SHP77 (cell line): ENCODE measurements at places on chromosomes 2 and 18.

DNA sequence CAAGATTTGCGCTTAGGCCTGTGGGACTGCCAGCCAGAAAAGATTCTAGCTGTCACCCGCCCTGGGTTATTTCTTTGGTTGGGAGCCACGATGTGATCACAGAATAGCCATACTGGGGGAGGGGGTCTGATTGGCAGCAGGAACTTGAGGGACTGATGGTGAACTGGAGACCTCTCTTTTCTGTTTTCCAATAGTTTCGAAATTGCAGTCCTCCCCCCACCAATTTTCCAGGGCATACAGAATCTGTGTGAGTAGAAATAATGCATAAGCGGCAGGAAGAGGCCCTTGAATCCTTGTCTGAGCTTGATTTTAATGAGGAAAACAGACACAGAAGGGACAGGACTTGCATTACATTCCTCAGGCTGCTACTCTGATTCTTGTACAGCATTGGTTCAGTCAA, 2.2 kb upstream of the POLR2D start:
- no peak for DNase-seq

GRCh38 chr2:204046145-204046544, 109.6 kb downstream of the ICOS start:
- DNase-seq: no peak

DNA sequence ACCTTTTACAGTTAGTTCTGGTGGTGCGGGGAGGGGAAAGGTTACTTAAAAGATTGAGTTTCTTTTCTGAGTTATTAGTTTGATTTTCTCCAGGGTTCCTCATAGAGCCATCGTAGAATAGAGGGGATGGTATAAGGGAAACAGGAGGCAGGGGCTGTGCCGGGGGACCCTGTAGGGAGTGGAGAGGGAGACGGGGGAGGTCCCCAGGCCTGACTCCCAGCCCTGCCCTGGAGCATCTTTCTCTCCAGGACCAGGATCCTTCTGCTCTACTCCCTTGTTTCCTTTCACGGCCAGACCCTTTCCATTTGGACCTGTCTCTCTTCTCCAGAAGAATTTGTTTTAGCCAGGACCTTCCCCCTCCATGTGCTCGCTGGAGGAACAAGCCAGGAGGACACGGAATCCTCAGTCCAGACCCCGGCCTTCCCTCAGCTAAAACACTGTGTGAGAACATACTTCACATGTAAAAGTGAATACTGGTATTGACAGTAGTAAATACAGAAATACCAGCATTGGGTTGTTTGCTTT, 35.4 kb downstream of the DGKD start:
- DNase-seq: no peak

DNA sequence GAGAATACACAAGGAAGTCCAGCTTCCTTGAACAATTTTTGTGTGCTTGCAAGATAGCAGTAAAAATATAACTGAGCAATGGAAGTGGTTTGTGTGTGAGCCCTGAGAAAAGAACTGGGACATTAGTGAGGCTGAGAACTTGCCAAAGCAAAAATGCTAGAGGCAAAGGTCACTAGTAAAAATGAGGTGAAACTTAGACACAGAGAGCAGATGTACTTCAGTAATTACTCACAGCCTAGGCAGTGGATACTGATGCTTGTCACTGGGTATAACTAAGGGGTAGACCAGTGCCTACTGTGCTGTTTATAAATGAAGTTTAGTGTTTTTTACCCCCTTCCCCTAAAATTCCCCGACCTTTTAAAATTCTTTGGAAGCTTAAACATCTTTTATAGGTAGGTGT, 450.1 kb downstream of the LPIN1 start:
- no peak for DNase-seq

DNA sequence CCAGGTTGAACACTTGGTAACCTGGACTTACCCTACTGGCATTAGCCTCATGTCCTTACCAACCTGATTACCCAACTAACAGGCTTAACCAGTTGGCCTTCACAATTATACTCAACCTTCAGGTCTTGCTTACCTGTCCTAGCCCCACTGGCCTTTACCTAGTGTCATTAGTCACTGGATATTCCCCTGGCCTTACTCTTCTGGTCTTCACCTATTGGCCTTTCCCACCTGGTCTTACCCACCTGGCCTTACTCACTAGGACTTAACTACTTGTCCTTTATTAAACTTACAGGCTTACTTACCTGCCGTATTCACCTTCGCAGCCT, 131.1 kb upstream of the ZSWIM2 start:
- DNase-seq: no peak

GRCh38 chr18:80169607-80170006, 60.5 kb downstream of the ADNP2 start:
- no peak for DNase-seq

DNA sequence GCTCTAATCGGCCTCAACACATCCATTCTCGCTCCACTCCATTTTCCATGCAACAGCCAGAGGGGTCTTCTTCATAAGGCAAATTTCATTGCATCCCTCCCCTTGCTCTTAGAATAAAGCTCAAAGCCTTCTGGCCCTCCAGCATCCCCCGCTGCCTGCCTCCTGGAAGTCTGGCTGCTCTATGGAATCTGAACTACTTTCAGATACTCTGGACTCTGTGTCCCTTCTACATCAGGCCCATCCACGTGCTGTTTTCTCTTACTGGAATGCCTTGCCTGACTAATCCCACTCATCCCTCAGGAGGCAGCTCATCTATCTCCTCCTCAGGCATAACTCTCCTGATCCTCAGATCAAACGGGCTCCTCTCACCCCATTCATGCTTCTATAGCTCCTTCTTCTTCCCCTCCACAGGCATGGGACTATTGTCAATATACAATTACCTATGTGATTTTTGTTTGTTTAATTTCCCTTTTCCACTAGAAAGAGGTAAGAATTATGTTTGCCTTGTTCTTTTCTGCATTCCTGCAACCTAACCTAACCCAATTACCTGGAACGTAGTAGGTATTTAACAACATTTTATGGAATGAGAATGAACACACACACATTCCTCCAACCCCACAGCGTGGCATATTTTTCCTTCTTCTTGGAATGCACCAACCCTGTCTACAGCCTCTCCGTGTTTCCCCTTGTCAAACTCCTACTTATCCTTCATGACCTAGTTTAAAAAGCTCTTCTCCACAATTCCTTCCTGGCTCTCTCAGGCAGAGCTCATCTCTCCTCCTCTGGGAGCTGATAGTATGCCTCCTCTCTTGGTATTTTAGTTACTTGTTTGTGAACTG, 49.5 kb downstream of the LBH start:
- no peak for DNase-seq

GRCh38 chr2:29147963-29148362, 32.7 kb downstream of the CLIP4 start:
- no peak for DNase-seq

DNA sequence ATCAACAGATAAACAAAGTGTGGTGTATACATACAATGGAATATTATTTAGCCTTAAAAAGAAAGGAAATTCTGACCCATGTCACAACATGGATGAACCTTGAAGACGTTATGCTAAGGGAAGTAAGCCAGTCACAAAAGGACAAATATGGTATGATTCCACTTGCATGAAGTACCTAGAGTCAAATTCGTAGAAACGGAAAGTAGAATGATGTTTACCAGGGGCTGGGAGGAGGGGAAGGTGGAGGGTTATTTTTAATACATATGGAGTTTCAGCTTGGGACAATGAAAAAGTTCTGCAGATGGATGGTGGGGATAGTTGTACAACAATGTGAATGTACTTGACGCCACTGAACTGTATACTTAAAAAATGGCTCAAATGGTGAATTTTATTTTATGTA, 3.3 kb upstream of the DES start:
- no peak for DNase-seq

DNA sequence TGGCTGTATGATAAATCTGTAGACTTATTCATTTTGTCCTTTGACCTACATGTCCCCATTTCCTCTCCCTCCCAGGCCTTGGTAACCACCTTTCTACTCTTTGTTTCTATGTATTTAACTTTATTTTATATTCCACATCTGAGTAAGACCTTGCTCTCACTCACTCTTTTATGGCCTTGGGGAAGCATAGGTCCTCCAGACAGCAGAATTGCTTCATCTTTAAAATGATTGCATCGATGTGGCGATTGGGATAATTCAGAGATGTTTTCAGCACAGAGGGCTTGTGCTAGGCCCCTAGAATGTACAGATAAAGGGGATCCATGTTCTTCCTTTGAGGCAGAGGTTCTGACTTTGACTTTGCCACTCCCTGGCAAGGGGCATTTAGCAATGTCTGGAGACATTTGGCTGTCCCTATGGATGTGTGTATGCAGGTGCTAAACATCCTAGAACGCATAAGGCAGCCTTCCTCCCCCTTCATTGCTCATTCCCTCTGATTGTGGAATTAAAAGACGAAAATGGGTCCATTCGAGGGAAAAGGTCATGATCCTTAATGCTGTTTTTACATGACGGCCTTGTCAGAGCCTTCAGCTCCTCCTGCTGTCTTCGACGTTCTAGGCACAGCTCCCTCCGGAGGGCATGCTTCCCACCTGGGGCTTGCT, 1.2 kb upstream of the GPR39 start:
- DNase-seq: no peak

DNA sequence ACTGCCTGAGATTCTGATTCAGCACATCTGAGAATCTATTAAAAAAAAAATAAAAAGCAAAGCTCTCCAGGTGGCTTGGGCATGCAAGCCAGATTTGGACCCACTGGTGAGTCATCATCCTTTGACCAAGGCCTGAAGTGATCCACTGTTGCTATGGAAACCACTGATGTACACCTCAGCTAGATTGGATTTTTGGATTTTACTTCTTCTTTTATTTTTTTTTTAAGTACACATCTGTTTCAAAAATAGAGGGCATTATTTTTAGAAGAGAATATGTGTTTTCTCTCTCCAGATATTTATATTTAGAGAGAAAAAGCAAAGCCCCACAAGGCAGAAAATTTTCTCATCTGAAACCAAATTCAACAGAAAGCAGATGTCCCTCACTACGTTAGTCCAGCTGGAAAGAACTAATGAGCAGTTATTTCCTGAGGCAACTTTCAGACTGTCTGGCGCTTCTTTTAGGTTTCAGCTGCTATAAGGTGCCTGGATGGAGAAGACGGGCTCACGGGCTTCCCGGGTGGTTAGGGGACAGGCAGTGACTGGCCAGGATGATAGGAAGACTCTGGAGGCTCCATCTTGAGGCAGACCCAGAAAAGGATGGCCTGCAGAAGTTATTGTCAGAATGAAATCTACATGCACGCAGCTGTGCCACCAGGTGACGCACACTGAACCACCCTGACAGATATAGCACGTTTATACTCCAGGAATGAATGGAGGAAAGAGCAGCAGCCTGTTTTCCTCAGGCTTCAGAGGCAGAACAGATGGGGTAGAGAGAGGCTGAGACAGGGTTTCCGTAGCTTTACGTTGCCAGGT, 50.5 kb downstream of the MRPL35 start:
- peak; percentile 83 for DNase-seq

GRCh38 chr2:106185475-106186184, 8.5 kb downstream of the UXS1 start:
- no peak for DNase-seq

GRCh38 chr2:47254464-47254863, 99.4 kb upstream of the STPG4 start:
- DNase-seq: no peak

DNA sequence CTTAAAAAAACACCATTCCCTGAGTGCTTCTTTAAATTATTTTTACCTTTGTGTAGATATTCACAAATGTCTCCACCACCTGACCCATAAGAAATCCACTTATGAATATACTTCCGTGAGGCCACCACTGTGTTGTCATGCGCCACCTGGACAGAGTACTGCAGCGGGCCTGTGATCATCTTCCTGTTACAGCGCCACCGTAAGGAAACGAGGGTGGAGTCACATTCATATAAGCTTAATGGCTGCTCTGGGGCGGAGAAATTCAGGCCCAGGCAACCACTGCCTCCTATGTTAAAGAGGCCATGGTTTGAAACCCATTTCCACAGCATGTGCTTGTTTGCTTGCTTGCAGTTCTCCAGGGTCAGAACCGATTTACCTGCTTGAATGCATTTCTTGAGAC, 17.7 kb downstream of the PLA2R1 start:
- no peak for DNase-seq

DNA sequence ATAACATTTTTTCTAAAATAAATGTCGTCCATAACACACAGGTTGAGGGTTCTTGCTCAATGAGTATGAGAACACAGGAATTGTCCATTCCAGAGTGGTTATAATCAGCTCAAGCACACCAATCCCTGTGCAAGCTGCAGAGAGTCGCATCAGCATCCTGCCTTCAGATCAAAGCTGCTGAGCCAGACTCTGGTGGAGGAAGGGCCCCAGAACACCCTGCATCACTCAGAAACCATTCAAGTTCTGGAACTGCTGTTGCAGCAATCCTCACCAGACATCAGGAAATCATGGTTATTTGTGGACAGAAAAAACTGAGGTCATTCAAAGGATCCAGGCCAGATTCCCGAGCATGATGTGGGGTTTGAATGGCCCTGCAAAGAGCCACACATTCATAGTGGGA, 44.5 kb downstream of the DNER start:
- DNase-seq: no peak

DNA sequence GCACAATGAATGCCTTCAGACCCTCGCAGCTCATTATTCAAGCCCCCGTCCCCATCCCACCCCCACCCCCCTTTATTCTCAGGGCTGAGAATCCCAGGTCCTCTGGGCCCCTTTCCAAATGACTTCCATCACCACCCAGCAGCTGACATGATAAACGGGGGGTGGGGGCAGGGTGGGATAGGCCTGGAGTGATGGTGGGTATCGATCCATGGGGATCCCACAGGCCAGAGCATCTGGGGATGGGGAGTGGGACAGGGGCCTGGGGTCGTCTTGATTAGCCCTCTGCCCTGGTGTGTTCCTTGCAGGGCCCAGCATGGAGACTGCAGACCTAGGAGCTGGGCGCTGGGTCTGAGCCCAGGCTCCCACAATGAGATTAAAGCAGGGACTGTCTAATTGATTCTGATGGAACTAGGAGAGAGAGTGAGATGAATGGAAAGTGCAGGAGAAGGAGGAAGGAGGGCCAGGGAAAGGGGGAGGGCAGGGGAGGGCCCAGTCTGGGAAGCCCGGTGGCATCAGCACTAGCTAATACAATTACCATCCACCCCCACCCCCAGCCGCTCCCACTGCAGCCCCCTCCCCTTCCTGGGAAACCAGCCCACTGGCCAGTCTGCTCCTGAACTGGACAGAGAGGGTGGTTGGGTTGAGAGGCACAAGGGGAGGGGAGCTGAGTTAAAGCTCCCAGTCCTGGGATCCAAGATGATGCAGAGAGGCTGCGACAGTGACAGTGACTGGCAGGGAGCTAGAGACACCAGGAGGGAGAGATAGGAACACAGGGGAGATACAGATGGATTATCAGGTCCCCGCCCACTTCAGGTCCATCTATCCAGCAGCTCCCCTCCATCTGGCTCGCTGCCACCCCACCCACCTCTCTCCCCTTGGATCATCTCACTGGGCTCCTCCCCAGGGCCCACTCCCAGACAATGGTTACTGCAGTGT, 13.1 kb upstream of the TNS1 start:
- no peak for DNase-seq

DNA sequence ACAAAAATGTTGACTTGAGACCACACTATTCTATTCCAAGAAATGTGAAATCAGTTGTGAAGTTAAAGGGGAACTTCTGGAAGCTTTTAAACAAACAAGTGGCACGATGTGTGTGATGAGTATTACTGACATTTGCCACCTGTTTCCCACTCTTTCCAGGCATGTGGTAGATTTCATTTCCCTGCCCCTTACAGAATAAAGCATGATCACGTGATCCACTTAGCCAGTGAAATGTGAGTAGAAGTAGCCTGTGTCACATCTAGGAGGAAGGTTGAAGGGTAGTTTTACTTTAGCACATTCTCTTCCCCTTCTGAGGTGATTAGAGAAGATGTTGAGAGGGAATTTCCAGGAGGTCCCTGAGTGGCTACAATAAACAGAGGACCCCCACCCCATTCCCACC, 3.8 kb downstream of the COL4A4 start:
- DNase-seq: no peak

- no peak for DNase-seq
Measured at GRCh38 chr2:219072741-219073250, 12.1 kb upstream of the IHH start.
